Skeletal muscle cell (primary cell): ENCODE measurements at places on chromosomes 6 and 20.

- no peak for DNase-seq
Measured at GRCh38 chr20:58271606-58272351, 37.7 kb upstream of the RAB22A start.

- no peak for DNase-seq
Measured at GRCh38 chr20:25339608-25340007, 51.0 kb downstream of the ABHD12 start.

DNA sequence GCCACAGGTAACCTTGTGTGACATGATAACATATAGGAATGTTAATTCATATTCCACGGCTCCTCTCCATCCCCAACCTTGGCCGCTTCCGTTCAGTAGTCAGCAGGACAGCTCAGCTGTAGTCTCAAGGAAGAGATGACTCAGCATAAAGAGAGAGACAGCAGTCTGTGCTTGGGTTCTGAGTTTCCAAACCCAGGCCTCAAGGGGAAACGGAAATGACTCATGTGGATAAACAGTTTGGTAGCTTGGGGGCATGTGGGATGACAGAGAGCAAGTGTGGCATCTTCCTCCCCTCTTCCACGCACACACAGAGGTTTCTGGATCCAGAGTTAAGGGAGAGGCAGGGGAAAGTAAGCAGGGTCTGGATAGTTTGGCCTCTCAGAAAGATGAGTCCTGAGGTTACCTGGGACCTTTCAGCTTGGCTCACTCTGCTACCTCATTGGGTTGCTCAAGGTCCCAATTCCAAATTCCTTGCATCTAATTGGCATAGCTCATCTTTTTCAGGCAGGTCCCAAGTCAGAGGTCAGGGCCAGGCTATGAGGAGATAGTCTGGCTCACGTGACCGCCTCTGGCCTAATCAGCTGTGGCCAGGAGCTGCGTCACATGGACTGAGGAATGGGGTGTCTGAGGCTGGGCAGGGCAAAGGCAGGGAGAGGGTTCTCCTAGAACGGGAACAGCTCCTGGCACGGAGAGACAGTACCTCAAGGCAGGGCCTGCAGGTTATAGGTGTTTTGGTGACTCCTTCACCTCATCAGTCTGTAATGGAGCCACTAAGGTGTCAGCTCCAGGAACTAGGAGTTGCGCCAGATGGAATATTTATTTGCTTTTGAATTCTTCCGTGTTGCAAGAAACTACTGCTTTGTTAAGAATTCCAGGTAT is 36.5 kb upstream of the MLN start:
- DNase-seq = peak; percentile 87

- no peak for DNase-seq
Measured at GRCh38 chr6:119077391-119077642, 1.1 kb downstream of the FAM184A start.

DNA sequence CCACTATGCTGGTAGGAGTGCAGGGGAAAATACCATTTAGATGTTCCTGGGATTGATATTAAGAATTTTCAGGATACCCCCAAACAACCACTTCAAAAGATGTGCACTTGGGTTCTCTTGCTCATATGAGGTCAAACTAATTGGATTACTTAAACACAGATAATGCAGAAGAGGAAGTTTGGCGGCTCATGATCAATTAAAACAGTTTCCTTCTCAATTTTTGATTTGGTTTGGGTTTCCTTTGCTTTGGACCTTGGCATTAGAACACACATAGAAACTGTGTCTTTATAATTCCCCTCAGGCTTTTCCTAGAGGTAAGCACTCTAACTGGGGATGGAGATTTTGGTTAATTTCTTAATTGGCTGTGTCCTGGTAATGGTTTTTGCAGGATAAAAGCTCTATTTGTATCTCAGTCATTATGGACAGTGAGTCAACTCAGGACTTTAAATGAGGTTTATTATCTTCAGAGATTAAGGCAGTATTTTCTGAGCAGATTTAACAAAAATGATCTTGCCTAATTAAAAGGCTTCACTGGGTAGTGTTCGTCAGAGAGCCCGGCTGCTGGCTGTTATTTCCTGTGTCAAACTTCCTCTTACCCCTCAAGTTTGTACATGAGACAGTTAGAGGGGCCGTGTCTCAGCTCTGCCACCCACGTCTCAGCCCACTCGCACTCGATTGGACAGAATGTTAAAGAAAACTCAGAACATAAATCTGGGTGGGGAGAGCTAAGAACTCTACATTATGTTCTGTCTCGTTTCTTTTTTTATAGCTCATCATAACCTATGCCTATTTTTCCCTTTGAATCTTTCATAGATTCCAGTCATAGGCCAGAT is 50.3 kb upstream of the PREP start:
- no peak for DNase-seq

DNA sequence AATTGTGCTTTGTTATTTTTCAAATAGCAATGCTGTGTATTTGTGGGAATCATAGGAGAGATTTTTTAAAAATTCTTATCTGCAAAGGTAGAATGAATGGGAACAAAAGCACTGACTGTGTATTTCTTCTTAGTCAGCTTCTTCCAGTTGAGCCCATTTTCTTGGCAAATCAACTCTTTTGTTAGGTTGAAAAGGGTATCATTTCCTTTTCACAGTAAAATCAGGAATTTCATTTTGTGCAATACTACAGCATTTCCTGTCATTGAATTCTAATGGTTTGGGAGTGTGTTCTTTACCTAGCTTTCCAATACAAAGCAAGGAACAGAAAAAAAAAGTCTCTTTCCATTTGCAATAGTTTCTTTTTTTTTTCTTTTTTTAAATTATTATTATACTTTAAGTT is 19.0 kb upstream of the EXOC2 start:
- no peak for DNase-seq

DNA sequence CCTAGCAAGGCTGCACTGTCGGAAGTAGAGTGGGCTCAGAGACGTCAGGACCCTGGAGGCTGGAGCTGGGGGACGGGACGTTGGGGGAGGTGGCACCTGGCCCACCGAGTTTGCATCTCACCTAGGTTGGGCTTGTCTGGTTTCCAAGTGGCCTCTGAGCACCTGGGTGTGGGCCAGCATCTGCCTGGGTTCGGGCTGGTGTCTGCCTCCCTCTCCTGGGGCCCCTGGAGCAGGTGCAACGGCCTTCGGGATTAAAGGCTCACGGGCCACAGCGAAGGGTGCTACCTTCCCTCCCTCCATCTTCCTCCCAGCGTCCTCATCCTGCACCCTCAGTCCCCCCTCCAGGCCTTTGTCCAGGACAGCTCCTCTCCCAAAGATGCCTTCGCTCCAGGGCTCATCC is 6.0 kb downstream of the HRH3 start:
- DNase-seq = no peak

DNA sequence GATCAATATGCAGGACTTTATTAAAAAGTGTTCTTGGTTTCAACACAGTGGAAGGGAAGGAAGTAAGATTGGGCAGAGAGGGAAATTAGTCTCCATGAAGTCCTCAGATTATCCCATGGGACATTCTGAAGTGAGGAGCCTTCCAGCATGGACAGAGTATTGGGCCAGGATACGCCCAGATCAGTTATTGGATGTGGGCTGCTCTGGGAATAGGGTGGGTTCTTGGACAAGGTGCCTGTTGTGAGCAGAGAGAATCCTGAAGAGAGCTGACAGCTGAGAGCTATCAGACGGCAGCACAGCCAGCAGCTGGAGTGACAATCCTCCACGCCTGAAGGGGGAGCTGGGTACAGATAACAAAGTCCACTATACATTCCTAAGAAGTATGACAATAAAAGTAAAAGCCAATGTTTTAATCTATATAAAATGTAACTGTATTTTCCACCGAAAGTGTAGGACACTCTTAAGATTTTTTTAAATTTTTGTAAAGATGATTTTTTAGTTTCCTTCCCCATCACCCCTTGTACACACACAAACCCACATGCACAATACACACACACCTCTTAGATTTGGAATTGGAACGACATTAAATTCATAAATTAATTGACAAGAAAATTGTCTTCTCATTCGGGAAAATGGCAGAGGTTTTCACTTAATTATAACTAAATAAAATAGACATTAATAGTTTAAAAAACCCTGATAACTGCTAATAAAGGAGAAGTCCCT is 107.8 kb downstream of the FBXO5 start:
- DNase-seq = no peak

- no peak for DNase-seq
Measured at GRCh38 chr20:56574531-56575142, 41.6 kb downstream of the FAM209B start.

GRCh38 chr20:62772619-62772989 is 23.7 kb upstream of the MRGBP start:
- DNase-seq = no peak

DNA sequence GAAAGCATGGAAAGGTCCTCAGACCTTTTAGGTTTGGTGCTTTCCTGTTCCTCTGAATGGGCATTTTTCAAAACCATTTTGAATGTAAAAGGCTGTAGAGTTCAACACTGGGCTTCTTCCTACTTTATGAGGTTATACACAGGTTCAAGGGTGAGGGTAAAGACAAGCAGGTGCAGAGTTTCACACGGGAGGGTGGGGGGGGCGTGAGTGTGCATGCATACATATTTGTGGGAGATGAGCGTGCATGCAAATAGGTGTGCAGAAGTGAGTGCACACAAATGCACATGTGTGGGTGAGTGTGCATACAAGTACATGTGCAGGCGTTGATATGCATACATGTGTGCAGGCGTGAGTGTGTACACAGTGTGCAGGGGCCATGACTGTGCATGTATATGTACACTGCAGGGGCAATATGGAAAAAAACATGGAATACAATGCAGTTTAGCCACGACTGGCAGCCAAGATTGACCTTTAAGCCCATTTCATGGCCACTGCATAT is 183.1 kb downstream of the GMPR start:
- DNase-seq = no peak

DNA sequence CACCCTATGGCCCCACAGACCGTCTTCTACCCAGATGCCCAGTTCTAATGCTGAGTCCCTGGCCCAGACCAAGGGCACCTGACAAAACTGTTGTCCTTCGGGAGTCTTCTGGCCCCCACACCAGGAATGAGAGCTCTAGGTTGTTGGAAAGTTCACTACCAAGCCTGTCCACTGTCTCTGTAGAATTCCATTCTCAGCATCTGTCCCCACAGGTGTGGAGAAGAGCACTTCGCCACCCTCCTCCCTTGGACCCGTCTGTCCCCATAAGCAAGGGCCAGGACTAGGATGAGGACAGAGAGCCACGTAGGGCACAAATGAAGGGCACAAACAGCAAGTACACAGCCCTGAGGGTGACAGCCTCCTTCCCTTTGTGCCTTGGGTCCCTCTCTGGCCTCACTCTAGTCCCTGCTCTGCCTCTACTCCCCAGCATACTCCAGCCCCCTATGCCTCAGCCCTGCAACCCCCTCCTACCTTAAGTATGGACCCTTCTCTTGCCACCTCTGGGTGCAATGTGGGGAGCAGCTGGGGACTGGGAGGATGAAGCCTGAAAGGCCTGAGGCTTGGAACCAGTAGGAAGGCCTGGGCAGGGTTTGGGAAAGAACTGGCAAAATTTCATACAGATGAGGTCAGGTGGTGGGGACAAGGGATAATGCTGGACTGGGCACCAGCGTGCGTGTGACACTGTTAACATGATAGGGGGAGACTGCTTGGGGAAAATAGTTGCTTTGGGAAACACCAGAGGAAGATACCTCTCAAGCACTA is 4.3 kb downstream of the LZTS3 start:
- no peak for DNase-seq

GRCh38 chr6:71383476-71383875 is 94.9 kb downstream of the OGFRL1 start:
- DNase-seq = no peak

DNA sequence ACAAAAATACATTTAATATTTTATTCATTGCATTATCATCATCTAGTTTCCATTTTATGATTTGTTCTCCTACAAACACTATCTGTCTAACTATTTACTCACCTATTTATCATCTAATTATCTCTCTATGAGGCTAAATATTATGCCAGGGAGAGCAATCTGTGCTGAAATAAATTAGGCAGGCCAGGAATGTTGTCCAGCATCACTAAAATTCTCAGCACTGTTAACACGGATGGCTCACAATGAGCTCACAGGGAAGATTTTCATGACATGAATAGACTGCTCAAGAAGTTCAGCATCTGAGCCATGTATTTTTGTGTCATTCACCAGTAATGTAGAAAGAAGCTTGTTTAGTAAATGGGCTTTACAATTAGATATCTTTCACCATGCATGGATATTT is 1277.2 kb downstream of the GRIK2 start:
- no peak for DNase-seq

DNA sequence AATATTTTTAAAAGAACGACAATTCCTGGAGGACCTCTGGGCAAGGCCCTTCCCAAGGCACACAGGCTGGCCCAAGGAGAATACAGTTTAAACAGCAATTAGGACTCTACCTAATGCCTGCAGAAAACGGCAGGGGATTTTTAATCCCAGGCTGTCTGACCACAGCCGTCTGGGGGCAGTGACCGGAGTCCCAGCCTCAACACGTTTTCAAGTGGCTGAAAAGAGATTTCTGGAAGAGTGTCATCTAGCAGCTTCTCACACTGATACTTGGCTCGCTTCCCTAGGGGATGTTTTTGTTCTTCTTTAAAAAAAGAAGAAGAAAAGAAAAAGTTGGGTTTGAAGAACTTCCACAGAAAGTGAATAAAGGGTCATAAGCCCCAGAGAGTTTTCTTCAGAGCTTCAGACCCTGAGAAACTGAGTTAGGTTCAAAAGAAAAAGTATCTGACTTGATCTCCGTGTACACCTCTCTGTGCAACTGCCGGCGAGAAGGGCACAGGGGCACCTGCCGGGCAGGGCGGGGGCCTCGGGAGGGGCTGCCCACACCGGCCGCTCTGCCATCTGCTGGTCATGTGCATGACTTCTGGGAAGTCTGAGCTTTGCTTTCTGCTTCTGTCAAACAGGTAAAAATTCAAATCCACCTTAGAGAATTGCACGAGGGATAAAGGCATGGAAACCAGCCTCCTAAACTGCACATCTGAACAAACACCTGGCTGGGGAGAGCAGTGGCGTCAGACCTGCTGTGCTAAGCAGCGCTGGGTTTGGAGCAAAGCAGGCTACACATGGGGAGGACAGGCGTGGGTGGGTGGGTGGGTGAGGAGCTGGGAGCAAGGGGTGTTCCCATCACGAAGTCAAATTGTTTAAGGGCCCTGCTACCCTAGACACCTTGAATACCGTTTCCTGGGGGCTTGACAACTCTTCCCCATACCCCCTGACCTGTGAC is 33.0 kb downstream of the RRBP1 start:
- DNase-seq = no peak

DNA sequence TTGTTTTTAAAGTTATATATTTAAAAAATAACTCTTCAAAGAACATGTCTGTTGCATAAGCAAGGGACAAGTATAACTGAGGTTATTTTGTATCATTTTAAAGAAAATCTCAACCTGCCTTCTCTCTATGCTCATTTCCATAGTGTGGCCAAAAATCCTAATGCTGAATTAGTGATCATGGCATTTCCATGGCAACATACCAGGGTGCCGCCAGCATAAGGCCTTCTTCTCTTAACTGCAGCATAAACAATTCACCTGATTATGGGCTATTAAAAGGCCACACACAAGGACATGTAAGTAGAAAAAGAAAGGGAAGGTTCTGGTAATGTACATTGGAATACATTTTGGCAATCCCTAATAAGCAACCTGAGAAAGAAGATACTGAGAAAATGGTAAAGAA is 95.1 kb upstream of the RNF217 start:
- DNase-seq = no peak
